ENCODE measurements at places on chromosomes 7 and 10.

DNA sequence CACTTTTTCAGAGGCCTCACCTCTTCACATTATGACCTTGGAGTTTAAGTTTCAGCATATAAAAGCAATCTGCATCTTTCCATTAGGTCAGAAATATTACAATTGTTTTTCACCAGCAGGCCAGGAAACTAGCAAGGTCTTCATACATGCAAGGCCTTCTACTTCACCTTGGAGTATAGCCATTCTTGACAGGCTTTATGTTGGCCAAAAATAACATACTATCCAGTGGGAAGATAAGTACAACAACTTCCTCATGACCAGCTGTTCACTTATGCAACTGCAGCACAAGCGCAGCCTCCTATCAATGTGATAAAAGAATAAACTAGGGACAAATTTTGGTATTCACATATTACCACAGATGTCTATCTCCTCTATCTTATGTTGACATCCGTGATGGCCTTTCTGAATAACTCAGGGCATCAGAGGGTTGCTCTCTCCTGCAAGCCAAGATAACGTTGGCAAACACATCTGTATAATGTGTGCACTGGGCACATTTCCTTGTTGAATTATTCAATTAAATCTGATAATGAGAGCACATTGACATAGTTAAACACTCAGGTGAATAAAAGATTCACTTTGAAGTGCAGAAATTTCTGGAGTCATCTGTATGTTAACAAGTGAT, 239.8 kb downstream of the FZD1 start:
- DNase-seq, result no peak

DNA sequence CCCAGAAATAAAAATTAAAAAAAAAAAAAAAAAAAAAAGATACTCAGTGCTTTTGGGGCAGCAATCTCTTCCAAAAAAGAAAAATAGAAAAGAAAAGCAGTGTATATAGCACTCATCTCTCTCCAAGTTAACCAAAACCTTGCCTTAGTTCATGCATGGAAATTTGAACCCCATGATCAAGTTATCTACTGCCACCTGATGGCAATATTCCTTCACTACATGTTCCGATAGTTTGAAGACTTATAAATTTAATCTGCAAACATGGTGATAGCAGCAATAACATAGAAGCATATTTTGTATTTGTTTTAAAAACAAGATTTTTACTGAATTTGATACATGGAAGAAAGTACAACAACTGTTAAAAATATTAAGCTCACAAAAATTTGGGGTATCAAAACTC, 48.6 kb upstream of the SLIT1 start:
- DNase-seq, result peak; percentile 57

DNA sequence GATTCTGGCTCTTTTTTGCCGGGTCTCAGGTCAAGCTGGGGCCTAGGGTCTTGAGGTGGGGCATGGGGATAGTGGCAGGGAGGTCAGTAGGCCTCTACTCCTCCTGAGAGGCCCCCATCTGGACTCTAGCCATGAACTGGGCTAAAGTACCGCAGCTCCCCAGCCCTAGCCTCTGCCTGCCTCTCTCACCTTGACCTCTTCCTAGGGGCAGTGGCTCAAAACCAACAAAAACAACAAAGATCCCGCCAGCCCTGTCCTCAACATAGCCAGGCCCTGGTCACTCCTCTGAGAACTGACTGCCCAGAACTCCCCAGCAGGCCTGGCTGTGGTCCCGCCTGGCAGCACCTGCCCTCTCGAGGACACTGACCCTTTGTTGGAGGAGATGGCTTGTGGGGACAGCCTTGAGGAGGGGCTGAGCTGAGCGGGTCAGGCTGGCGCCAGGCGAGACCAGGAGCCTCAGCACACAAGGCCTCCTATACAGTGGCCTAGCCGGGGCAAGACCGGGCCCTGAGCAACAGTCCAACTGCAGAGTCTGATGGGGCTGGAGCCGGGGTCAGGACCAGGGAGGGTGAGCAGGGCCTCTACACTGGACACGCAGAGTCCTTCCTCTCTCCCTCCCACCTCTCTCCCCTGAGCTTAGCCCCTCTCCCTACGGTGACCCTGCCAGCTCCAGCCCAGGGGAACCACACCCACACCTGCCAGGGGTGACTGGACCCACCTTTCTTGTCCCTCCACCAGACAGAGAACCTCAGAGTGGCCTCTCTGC, 11.6 kb upstream of the PPIF start:
- DNase-seq, result no peak

- no peak for DNase-seq
These were observed 86.8 kb upstream of the CACNA2D1 start for GRCh38 chr7:82530361-82530760.

DNA sequence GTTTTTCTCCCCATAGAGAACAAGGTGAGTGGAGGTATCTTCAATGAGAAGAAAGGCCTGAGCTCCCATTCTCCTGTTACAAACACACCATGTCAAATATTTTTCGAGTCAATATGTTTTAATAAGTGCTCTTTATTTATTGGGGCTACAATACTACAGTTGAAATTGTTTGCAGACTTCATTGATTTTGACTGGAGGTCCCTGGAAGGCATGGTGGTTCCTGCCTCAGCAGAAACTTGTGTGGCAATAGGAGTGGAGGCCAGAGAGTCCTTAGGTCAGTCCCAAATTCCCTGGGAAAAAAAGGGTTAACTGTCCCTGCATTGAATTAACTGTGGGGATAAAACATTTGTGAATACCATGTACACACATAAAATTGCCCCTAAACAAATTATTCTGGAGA, 22.7 kb downstream of the KLF6 start:
- no peak for DNase-seq

DNA sequence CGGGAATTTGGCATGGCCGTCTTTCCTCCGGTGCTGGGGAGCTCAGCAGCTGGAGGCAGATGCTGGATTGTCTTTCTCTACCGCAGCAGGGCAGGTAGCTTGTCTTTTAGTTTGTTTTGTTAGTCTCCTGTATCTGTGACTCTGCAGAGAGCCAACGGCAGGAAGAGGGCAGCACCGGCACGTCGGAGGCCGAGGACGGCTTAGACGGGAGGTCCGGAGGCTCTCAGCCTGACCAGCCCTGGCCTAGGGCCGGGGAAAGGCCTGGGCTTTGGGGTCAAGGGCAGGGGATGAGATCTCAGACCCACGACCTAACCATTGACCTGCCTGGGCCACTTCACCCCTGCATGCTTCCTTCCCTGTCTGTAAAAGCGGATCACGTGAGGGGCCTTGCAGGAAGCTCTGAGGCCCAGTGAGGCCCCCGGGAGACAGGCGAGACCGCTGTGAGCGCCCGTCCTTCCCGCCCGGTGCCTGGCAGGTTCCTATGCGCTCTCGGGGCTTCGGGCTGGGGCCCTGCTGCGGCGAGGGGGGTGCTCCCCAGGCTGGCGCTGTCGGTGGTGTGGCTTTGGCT, 72.7 kb downstream of the LHPP start:
- no peak for DNase-seq

Measured in RKO (cell line).